ENCODE measurements at places on chromosomes 5 and 9.

GRCh38 chr9:36332006-36332405, 68.1 kb downstream of the RNF38 start:
- H3K4me3 ChIP-seq = no peak overlapping the region
- no peaks in the 10 kb centered on the region for H3K4me1 ChIP-seq
- H3K27ac ChIP-seq = no peak overlapping the region
- no peak for DNase-seq
- no peaks in the 10 kb centered on the region for H3K27me3 ChIP-seq

GRCh38 chr9:113963696-113964494, 87.8 kb downstream of the ZNF618 start:
- no peaks in the 10 kb centered on the region for H3K36me3 ChIP-seq
- no peaks in the 10 kb centered on the region for H3K27me3 ChIP-seq
- no peak for DNase-seq
- no peak overlapping the region for H3K4me3 ChIP-seq
- no peak overlapping the region for H3K27ac ChIP-seq

- H3K36me3 ChIP-seq = no peaks in the 10 kb centered on the region
- DNase-seq = no peak
- H3K4me1 ChIP-seq = peaks cover 51% of the 10 kb centered on the region
- H3K4me3 ChIP-seq = no peak overlapping the region
Observed at GRCh38 chr9:33453286-33453860, 6.0 kb upstream of the AQP3 start.

- no peak overlapping the region for H3K27ac ChIP-seq
- no peaks in the 10 kb centered on the region for H3K27me3 ChIP-seq
- H3K4me1 ChIP-seq = no peaks in the 10 kb centered on the region
- H3K36me3 ChIP-seq = no peaks in the 10 kb centered on the region
- H3K4me3 ChIP-seq = no peak overlapping the region
Observed at GRCh38 chr9:29717631-29718030, 2144.3 kb upstream of the C9orf72 start.

GRCh38 chr9:96048956-96049831, 173.7 kb downstream of the ERCC6L2 start:
- no peaks in the 10 kb centered on the region for H3K27me3 ChIP-seq
- no peak overlapping the region for H3K4me3 ChIP-seq
- no peak for DNase-seq
- no peaks in the 10 kb centered on the region for H3K4me1 ChIP-seq
- H3K36me3 ChIP-seq = no peaks in the 10 kb centered on the region
- no peak overlapping the region for H3K27ac ChIP-seq

- H3K4me3 ChIP-seq = no peak overlapping the region
- DNase-seq = no peak
- H3K36me3 ChIP-seq = no peaks in the 10 kb centered on the region
- no peaks in the 10 kb centered on the region for H3K27me3 ChIP-seq
Observed at GRCh38 chr5:159453209-159453608, 122.9 kb upstream of the IL12B start.
